AG08395 (cell line): ENCODE measurements at places on chromosomes 11 and 22.

- no peak for DNase-seq
Observed at GRCh38 chr11:114133548-114134329, 74.2 kb downstream of the ZBTB16 start.

DNA sequence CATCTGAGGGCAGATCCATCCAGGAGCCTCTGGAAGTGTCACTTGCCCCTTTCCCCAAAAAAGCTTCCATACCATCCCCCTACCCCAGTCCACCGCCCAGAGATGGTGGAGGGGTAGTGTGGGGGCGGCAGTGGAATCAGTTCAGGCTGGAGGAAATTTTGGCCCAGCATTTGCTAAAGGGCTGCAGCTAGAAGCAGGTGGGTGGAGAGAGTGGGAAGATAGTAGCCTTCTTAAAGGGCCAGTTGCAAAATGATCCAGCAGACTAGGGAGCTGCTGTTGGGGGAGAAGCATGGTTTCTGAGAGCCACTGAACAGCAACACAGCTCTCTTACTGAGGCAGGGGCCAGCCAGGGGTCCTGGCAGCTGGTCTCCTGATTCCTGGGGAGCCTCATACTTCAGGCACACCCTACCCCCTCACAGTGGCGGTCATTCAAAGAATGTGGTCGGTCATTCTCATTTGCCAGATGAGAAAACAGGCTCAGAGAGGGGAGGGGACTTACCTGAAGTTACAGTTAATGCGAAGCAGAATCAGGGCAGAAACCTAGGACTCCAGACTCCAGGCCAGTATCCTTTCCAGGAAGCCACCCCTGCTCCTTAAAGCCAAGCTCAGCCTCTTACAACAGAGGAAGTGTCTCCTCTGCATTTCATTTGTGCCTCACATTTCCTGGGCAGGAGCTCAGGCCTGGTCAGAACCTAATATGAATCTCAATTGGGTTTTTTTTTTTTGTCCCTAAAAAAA, 5.4 kb downstream of the SEC14L2 start:
- DNase-seq, result no peak

- no peak for DNase-seq
Observed at GRCh38 chr11:3834664-3835461, 5.9 kb downstream of the RHOG start.

- DNase-seq, result no peak
Observed at GRCh38 chr22:28514321-28514821, 165.3 kb downstream of the TTC28 start.

GRCh38 chr11:134409552-134410429, 2.3 kb downstream of the B3GAT1 start:
- DNase-seq, result no peak

DNA sequence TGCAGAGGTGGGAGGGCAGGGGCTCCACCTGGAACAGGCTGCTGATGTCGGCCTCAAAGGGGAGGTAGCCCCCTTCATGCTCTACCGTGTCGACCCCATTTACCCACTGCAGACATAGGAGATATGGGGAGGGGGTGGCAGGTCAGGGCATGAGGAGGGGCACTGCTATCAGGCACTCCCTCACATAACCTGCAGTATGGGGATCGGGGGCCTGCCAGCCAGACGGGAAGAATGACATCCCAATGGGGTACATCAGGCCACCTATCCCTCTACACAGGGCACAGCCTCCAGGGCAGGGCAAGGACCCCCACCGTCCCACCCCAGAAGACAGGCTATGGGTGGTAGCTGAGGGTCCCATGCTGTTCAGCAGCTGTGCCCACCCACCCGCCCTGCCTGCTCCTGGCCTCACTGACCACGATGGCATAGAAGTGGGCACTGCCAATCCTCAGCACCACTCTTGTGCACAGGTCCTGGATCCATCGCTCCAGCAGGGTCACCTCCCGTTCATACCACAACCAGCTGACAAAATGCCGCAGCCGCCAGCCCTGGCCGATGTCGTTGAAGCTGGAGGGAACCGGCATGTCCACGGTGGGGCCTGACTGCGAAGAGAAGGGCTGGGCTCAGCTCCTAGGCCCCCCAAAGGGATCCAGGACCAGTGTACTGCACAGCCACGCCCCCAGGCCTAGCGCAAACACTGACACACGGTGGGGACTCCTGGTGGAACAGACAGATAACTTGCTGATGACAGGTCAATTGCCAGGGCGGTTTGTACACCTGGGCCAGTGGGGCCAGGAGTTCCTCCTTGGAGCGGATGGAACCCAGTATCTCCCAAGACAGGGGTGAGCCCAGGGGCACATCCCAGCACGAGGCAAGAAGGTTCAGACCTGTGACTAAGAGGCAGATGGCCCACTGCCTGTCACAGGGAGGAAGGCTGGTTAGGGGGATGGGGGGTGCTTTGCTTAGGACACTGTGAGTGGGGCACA, 24.1 kb downstream of the RGL4 start:
- DNase-seq, result no peak

GRCh38 chr22:19673660-19674059, 40.6 kb upstream of the SEPTIN5 start:
- DNase-seq, result no peak

DNA sequence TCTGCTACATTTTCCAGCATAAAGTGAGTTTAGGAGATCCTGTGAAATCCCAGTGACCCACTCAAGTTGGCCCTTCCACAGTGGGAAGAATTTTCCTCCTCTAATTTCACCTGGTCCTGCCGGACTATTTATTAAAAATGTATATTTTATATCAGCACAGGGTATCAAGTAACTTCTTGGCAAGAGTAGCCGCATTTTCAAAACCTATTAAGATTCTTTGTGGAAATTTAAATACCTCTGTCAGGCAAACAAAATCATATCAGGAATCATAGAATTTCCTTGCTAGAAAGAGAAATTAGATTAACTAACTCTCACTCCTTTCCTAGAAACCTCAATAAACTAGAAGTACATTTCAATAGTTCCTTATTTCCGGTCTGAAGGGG, 9.7 kb downstream of the MN1 start:
- no peak for DNase-seq

GRCh38 chr11:20065406-20065805, 94.9 kb downstream of the DBX1 start:
- no peak for DNase-seq

DNA sequence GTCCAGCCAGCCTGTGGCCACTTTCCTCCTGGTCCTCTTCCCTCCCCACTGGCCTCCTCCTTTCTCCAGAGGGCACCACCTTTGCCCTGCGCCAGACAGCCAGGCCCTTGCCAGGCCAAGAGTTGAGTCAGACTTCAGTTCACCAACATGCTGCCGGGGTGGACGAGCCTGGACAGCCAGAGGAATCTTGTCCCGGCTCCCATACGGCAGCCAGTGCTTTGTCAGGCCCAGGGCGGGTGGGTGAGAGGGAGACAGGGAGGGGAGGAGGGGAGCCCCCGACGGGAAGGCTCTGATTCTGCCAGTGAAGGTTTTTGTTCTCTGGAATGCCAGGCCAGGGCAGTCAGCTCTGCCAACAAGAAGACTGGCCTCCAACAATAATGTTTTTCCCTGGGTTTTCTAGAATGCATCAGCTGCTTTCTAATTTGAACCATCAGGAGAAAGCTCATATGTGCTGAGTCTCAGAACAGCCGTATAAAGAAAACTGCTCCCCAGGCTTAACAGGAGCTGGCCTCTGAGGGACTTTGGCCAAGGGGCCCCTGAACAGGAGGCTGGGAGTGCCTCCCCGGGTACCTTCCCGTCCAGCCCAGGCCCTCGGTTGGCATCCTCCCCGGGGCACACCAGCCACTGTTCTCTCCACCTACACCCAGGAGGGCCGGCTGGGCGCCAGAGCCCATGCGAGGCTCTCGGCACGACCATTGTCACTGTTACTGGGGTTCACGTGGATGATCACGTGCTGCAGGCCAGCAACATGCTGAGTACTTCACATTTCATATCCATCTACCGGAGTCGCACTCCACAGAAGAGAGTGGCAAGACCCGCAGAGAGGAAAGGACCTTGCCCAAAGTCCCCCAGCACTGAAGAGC, 28.6 kb downstream of the LIF start:
- peak; percentile 51 for DNase-seq

DNA sequence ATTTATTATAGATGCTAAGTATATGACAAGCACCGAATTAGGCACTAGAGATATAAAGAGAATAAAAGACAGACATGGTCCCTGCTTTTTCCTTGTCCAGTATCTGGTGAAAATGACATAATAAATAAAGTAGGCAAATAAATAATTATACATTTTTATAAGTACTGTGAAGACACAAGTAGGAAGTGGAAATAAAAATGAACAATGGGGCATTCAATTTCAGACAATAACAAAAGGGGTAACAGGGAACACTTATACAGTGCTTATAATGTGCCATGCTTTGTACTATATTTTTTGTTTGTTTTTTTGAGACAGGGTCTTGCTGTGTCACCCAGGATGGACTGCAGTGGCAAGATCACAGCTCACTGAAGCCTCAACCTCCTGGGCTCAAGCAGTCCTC, 4.3 kb downstream of the KBTBD3 start:
- no peak for DNase-seq

GRCh38 chr11:69368119-69368880, 74.3 kb downstream of the MYEOV start:
- no peak for DNase-seq

GRCh38 chr11:101862391-101863233, 52.2 kb upstream of the CEP126 start:
- peak; percentile 66 for DNase-seq

DNA sequence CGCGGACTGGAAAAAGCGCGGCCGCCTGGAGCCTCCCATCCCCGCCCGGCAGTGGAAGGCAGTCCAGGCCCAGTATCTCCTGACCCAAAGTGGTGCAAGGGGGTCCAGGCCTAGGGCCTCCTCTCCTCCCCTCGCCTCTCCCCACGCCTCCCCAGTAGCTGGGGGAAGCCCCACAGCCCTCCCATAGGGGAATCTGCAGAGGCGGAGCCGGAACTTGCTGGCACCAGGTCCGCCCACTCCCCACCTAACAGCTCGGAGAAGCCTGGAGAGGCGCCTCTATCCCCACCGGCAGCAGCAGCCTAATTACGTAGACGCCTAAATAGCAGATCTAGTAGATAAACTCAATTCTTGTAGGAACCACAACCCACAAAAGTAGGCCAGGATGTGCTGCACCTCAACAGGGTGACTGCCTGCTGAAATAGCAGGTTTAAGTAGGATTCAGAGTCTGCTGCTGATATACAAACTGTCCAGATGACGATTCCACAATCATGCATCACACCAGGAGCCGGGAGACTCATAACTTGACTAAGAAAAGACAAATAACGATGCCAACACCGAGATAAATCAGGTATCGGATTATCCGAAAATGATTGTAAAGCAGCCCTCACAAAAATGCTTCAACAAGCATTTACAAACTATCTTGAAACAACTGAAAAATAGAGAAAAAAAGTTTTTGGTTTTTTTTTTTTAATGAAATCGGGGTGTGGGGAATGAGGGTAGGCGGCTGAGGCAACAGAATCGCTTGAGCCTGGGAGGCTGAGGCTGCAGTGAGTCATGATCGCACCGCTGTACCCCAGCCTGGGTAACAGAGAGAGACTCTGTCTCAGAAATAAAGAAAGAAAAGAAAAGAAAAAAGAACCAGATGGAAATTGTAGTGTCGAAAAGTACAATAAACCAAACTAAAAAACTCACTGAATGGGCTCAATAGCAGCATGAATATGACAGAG, 11.4 kb upstream of the BRD1 start:
- DNase-seq, result no peak

GRCh38 chr11:97657852-97658251, 1268.0 kb downstream of the JRKL start:
- no peak for DNase-seq

DNA sequence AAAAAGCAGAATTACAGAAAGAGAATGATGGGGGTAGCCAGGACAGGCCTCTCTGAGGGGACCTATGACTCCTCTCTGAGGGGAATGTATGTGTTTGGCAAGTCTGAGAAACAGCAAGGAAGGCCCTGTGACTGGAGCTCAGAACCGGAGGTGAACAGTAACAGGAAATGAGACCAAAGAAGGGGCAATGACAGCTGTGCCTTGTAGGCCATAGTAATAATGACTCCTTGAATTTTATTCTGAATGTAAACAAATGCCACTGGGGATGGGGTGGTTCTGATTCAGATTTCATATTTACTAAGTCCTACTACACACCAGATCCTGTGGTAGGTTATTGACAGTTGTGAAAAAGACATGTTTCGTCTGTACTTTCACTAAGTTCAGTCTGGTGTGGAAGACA, 52.8 kb upstream of the APOA1 start:
- DNase-seq, result no peak

GRCh38 chr22:44692662-44693007, 9.4 kb upstream of the PRR5 start:
- no peak for DNase-seq

DNA sequence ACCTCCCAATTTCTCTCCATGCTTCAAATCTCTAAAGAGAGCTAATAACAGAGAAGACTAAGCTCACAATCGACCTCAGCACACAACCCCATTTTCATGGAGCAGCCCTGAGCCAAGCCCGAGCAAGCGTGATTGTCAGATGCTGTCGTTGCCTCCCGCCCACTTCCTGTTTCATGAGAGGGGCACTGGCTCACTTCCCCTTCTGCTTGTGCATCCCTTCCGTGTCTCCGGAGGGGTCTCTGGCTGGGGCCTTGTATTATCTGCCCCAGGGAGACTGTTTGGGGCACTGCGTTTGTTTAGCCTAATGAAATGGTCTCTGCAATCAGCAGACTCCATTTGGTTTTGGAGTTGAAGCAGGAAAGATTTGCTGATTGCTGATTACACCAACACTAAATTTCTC, 181.3 kb upstream of the SEZ6L start:
- no peak for DNase-seq

GRCh38 chr22:44347080-44347479, 34.3 kb upstream of the SHISAL1 start:
- no peak for DNase-seq

GRCh38 chr11:123800036-123800435, 6.1 kb downstream of the OR6M1 start:
- DNase-seq, result no peak

GRCh38 chr11:130510407-130511006, 62.1 kb downstream of the ADAMTS15 start:
- DNase-seq, result no peak

DNA sequence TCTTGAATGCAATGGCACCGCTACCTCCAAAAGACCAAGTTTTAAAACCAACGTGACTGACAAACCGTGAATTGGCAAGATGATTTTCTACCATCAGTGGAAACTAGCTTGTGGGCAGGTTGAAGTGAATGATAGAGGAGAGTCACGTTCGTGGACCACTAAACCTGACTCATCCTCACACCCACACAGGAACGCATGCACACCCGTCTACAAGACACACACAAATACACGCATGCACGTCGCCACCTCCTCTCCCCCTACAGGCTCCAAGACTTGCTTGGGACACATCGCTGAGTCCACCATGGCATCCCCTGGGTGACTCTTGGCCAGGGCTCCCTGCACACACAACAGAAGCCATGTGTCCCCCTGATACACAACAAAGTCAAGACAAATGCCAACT, 14.4 kb downstream of the TMPRSS6 start:
- DNase-seq, result no peak
